ENCODE measurements at places on chromosomes 5 and 9.

DNA sequence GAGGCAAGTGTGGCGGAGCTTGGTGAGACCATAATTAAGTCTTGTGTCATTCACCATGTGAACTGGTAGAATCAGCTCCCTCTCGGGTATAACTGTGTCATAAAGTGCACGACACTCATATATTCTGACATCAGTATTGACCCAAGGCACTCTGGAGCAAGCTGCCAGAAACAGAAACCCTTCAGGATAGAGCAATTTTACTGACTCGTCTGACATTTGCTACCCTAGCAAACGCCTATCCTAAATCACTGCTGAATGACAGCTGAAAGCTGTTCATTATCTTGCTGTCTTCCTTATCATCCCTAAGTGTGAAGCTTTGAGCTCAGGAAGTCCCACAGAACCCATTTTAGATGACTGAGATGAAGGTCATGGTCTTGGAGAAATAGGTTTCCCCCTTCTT, 27.8 kb downstream of the PTCH1 start:
- no peak for DNase-seq

DNA sequence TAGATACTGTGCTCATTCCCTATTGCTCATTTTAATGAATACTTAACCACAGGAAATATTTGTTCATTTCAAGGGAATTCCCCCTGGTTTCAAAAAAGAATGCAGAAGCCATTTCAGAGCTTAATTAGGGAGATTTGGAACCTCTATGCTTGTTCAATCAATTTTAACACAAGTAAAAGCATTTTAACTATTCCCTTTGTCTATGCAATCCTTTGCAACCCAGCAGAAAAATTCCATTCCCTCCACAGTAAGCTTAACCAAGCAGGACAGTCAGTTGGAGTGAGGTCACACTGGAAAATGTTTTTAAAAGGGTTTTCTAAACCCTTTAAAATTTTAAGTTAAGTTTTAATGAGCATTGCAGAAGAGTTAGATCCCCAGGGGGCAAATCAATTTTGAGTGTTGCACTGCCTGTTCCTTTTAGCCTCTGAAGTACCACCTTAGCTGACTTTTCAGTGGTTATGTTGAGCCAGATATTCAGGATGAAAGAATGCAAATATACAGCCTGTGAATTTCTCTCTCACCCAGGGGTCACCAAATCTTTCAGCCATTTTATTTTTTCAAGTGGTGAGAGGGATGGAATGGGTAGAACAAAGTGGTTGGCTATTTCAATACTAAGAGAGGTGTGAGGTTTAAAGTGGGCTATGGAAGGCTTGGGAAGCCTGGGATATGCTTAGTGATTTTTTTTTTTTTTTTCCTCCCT, 356.2 kb upstream of the NUDT12 start:
- DNase-seq = no peak

- DNase-seq = no peak
Measured at GRCh38 chr9:76655971-76656370, 108.3 kb upstream of the PCA3 start.

- no peak for DNase-seq
Measured at GRCh38 chr9:96183751-96184150, 118.2 kb downstream of the HSD17B3 start.

- peak; percentile 68 for DNase-seq
Measured at GRCh38 chr5:90866333-90866732, 307.7 kb downstream of the ADGRV1 start.

DNA sequence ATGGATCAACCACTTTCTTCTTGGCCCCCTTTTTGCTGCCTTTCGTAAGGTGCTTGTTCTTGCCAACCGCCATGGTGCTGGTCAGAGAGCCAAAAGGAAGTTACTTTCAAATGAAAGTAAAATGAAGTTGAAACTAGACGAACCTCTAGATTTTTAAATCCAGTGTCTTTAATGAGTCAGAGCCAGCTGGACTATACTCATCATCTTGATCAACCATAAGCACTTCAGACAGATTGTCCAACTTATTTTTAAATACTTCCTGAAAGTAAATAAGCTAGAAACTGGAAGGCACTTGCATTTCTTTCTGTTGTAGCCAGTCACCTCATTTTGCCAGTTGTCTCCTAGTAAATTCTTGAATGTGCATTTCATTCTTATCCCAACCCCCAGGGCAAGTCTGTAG, 48.9 kb downstream of the JMY start:
- no peak for DNase-seq

- DNase-seq = no peak
Measured at GRCh38 chr9:137837345-137838278, 40.0 kb upstream of the CACNA1B start.

- no peak for DNase-seq
Measured at GRCh38 chr9:98873951-98874371, 66.5 kb downstream of the GALNT12 start.

- DNase-seq = no peak
Measured at GRCh38 chr5:179413711-179414458, 68.6 kb upstream of the ADAMTS2 start.

GRCh38 chr9:15287309-15287708, 19.7 kb downstream of the TTC39B start:
- DNase-seq = no peak

Measured in AML-193 (cell line).